ENCODE measurements at places on chromosomes 5 and 9.

- DNase-seq = no peak
Measured at GRCh38 chr5:10634562-10634961, 70.7 kb downstream of the ANKRD33B start.

DNA sequence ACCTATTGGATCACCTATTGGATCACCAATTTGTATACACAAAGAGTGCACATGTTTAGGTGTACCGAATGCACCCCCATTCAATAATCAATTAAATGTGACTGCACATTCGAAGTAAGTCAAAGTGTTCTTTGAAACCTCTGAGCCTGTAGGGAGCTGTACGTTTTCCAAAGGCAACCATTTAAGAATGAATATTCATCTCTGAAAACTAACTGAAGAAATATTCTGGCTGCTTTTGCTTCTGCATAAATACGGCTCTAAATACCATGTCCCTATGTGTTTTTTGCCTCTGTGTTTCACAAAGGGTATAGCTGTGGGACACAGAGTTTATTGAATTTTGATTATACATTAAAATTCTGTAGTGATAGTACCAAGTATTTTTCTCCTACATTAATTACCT lies 95.4 kb downstream of the ITGA1 start:
- DNase-seq = no peak

GRCh38 chr9:114227288-114228015 lies 72.1 kb downstream of the COL27A1 start:
- no peak for DNase-seq

GRCh38 chr5:168366116-168366515 lies 74.7 kb downstream of the WWC1 start:
- DNase-seq = peak; percentile 80

GRCh38 chr9:108078811-108079210 lies 589.2 kb upstream of the KLF4 start:
- DNase-seq = no peak

DNA sequence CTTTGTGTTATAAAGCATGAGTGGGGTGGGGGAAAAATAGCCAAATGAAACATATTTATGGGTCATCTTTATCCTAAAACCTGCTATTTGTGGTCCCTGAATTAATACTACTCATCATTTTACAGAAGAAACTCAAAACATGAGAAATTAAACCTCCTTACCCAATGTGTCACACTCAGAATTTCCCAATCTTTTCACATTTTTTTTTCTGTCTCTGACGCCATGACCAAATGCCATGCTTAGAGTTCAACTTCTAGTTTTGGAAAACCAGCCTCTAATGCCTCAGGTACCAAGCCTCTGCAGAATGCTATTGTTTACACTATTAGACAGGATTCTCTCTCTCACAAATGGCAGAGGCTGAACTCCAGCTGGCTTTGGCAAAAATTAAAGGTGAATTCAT lies 505.5 kb upstream of the WWC1 start:
- no peak for DNase-seq

DNA sequence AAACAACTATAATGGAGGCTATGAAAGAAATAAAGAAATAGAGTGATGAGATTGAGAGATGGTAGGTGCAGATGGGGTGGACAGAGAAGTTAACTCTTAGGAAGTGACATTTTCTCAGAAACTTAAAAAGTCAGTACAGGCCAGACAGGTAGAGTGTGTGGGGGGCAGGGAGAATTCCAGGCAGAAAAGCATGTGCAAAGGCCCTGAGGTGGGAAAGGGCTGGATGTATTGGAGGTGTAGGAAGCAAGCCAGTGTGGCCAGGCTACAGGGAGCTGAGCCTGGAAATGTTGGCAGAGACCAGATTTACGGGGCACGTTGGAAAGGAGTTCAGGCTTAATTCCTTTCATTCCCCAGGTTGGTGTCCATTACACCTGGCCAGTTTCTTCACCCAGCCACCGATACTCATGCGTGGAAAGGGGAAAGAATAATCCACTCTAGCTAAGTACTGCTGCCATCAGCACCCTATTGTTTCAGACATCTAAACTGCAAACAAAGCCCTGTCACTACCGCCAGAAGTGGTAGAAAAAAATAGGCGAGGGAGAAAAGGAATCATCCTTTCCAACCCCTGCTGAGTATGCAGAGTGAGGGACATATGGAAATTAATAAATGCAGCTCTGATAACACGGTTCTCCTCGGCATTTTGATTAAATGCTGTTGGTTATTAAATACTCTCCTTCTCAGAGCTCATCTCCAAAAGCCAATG lies 116.8 kb upstream of the GPR151 start:
- no peak for DNase-seq

DNA sequence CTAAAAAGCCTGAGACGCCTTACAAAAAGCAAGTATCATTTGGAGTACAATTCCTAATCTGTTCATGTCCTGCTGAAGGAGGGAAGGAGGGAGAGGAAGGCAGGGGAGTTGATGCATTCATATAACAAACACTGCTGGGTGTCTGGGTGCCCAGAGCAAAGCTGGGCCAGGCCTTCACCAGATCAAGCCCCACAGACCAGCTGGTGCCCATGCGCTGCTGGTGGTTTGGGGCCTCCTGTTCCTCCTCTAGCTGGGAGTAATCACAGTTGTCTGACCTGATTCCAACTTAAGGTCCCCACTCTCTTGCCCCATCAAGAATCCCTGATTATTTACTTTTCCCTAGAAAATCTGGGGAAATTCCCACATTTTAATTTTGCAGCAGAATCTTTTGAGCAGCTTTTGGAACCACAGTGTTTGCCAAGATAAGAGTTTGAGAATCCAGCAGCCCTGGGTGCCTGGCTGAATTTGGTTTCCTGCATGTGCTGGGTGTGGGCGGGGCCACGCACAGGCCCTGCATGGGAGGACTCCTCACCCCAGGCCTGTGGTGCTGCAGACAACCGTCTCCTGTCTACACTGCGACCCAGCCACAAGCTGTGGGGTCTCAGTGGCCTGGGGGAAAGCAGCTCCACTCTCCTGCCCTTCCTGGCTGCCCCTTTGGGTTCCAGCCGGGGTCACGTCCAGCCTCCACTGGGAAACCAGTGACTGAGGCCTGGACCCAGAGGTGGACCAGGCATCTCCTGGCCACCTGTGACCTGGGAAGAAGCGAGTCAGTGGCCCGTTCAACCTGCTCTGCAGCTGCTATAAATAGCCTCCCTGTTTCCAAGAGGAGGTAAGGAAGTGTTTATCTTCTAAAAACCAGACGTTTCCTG lies 47.5 kb downstream of the NEURL1B start:
- peak; percentile 64 for DNase-seq

GRCh38 chr5:174872271-174872670 lies 147.9 kb downstream of the MSX2 start:
- DNase-seq = no peak

DNA sequence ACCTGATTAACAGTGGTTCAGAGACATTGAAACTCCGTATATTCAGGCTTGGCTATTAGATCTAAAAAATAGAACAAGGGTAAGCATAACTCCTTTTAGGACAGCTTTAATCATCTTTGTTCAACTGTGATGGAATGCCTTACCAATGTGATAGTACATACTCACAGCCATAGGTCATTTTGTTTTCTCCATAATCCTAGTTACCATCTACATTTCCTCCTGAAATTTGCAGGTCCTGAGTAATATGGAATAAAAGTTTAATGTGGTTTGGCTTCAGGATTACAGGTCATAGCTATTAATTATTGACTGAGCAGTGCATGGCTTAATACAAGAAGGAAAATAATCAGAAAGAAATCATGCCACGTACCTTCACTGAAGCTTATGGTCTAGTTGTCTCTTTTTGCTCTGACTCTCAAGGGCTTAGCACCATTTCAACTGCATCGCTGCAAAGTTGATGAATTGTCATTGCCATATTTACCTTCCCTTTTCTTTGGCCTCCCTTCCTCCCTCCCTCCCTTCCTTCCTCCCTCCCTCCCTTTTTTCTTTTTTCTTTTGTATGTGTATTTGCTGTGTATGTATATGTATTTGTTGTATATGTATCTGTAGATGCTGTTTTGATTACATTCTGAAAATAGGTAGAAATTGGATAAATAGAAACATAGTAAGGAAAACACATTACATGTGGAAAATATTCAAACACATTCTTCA lies 250.9 kb upstream of the ZNF608 start:
- no peak for DNase-seq

- no peak for DNase-seq
Measured at GRCh38 chr9:13205824-13206223, 73.7 kb downstream of the MPDZ start.

GRCh38 chr5:138953387-138954256 lies 78.5 kb upstream of the LRRTM2 start:
- peak; percentile 90 for DNase-seq

- DNase-seq = peak; percentile 90
Measured at GRCh38 chr9:124040935-124041816, 29.6 kb downstream of the LHX2 start.

DNA sequence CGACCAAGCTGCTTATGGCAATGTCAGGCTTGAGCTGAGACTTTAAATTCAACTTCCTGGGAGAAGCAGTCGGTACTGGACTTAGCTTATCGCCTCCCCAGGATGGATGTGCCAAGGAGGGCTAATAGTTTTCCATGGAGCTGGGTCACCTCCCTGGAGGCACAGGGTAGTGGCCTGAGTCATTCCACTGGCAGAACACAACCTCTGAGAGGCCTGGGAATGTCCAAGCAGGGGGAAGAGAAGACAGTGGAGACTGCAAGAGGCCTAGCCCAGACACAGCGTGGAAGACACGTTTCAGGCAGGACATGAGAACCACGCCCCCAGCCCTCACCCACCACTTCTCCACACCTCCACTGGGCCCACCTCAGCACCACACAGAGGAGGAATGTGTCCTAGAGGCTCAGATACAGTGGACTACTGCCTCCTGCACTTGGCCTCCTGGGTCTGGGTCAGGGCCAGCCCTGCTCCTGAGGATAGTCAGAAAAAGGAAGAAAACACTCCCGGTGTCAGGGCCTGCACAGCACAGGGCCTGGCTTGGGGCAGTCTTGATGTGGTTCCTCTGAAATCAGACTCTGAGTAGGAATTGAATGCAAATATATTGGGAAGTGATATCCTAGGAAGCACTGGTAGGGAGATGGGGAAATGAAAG lies 171.8 kb downstream of the FSTL4 start:
- no peak for DNase-seq

GRCh38 chr5:39189292-39189955 lies 29.9 kb downstream of the FYB1 start:
- no peak for DNase-seq

All from GM03348 (cell line).